Fibroblast of skin of right quadriceps (primary cell): ENCODE measurements at places on chromosomes 4 and X.
A peak's percentile ranks its signal among the peaks of the same experiment; 100 is the strongest.

- peak; percentile 36 for DNase-seq
Measured at GRCh38 chrX:134898440-134898839, 92.4 kb upstream of the SMIM10 start.

- DNase-seq: peak; percentile 86
Measured at GRCh38 chr4:108010167-108010566, 20.5 kb downstream of the HADH start.

- peak; percentile 40 for DNase-seq
Measured at GRCh38 chr4:156981262-156981769, 9.7 kb upstream of the PDGFC start.

GRCh38 chr4:173288698-173289352 is 45.3 kb downstream of the HMGB2 start:
- no peak for DNase-seq

GRCh38 chrX:26851981-26852380 is 611.2 kb downstream of the PPP4R3C start:
- DNase-seq: peak; percentile 1

DNA sequence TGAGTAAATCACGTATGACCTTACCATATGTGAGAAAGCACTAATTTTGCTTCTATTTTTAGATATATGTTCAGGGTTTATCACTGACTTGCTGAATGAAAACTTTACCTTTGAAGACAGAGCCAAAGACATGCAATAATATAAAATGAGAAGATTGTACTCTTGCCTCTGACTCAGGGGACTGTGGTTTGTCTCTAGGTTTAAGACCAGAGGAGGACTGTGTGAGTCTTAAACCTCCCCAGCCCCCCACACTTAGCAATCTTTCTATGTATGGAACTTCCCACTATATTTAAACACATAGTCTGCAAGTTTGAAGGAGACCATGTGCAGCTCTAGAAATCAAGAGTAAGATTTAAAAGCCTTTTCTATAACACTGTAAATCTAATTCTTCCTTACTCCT is 368.7 kb upstream of the FAM241A start:
- DNase-seq: peak; percentile 89

GRCh38 chr4:148735432-148736155 is 293.4 kb upstream of the NR3C2 start:
- DNase-seq: no peak

DNA sequence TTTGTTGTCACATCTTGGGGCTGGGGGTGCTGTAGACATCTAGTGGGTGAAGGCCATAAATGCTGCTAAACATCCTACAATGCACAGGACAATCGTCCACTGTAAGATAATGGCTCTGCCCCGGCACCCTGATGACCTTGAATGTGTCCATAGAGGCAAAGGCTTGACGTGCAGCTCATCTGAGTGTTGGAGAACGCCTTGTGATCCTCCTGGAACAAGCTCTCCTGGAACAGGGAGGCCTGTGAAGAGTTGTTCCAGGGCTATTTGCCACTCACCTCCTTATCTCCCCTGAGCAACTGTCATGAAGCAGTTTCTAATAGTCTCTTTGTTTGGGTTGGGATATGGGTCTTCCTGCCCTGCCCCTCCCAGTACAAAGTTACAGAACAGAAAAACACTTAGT is 15.2 kb upstream of the PCYT1B start:
- DNase-seq: no peak

- no peak for DNase-seq
Measured at GRCh38 chr4:185700630-185701029, 111.4 kb downstream of the SORBS2 start.
